T-helper 1 cell (primary cell): ENCODE measurements at places on chromosomes 5 and 9.

GRCh38 chr5:40606077-40606765, 73.5 kb upstream of the PTGER4 start:
- DNase-seq = no peak

GRCh38 chr9:114247077-114247476, 75.8 kb upstream of the ORM1 start:
- no peak for DNase-seq

DNA sequence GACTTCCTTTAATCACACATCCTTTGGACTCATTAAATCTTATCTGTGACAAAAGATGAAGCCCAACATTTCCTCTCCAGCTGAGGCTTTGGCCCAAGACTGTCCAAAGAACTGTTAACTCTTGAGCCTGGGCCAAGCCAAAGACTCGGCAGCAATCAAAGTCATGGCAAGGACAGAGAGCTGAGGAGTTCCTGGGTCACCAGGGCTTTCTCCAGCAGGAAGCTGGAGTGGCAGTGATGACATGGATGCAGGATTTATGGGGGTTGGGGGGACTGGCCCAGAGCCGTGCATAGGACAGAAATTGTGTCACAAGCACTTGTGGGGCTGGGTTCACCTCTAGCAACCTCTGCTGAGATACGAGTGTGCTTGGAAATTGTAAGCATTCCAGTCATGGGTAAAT, 440.3 kb downstream of the PLK2 start:
- no peak for DNase-seq

GRCh38 chr5:147407094-147407681, 102.7 kb downstream of the DPYSL3 start:
- no peak for DNase-seq

GRCh38 chr5:1657161-1657741, 133.5 kb upstream of the LPCAT1 start:
- no peak for DNase-seq
